ENCODE measurements at places on chromosomes 3 and 15. TPM values are rescaled to one million over a fixed set of nuclear protein-coding genes. Genes with fewer than 3 reads are reported as not detected.

The ST3GAL6 gene
- not detected for total RNA-seq

- H3K36me3 ChIP-seq: no peaks in the 10 kb centered on the region
- H3K27ac ChIP-seq: no peak overlapping the region
- no peaks in the 10 kb centered on the region for H3K27me3 ChIP-seq
Observed at GRCh38 chr3:5606884-5607472, 419.5 kb downstream of the EDEM1 start.

GRCh38 chr3:143648708-143649107 lies 199.6 kb downstream of the SLC9A9 start:
- no peaks in the 10 kb centered on the region for H3K36me3 ChIP-seq
- peaks cover 9% of the 10 kb centered on the region for H3K4me1 ChIP-seq
- no peak overlapping the region for H3K27ac ChIP-seq
- no peak overlapping the region for H3K4me3 ChIP-seq
- DNase-seq: no peak

- no peaks in the 10 kb centered on the region for H3K4me1 ChIP-seq
- no peak for DNase-seq
- H3K27ac ChIP-seq: no peak overlapping the region
Observed at GRCh38 chr3:89787485-89787884, 680.1 kb downstream of the EPHA3 start.

GRCh38 chr3:164608554-164609276 lies 469.6 kb downstream of the SI start:
- no peaks in the 10 kb centered on the region for H3K36me3 ChIP-seq
- H3K4me3 ChIP-seq: no peak overlapping the region
- H3K4me1 ChIP-seq: no peaks in the 10 kb centered on the region
- no peaks in the 10 kb centered on the region for H3K27me3 ChIP-seq

The COL6A6 gene
- not detected for total RNA-seq

DNA sequence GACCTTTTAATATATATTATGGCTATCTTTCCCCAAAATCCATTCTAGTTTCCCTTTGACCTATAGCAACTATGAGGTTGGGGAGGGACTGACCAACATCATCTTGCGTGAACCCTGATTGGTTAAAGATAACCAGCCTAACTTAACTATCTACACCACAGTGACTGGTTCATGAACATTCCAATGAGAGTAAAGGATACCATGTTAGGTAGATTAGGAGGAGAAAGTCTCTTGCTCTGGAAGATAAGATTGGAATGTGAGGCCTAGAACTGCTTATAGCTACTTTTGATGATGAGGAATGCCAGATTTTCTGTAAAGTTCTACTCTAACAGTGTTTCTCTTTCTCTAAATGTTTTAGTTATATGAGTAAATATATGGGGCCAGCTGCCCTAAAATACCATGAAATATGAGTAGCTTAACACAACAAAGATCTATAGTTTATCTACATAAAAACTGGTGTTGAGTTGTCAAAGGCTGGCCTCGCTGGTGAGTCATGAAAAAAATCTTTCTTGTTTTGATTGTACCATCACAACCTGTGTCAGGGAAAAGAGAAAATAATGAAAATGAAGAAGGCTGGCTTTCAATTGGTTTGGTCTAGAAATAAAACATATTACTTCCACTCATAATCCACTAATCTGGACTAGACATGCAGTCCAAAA lies 481.4 kb downstream of the NSUN3 start:
- DNase-seq: no peak
- no peaks in the 10 kb centered on the region for H3K36me3 ChIP-seq
- H3K27ac ChIP-seq: no peak overlapping the region
- H3K4me3 ChIP-seq: no peak overlapping the region
- H3K4me1 ChIP-seq: no peaks in the 10 kb centered on the region

The CDCP1 gene
- not detected for total RNA-seq

DNA sequence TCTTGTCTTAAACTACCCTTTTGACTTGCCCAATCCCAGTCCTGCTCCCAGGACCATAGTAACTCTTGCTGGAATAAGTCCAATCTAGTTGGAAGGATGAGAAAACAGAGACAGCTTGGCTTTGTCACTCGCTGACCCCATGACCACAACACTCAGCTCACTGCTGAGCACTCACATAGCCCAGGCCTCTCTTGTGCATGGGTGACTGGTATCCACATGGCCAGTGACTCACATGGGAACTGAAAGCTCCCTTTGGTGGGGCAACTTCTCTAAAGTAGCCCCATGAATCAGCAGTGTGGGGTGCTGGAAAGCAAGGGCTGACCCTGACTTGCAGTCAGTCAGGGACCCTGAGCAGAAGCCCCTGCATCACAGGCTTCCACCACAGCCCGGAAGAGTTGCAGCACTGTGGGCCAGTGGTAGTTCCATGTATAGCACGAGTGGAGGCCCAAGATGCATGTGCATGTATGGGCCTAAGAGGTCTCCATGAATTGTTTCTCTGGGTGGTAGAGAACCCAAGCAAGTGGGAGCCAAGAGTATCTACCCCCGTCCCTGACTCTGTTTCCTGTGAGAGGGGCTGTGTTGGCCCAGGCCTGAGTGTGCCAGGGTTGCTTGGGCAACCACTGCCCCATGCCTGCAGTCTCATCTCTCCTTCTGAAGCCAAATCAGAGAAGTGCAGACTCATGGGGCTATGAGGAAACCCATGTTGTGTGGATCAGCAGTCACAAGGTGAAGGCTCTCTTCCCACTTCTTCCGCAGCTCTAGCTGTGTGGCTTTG lies 62.1 kb upstream of the XCR1 start:
- no peak overlapping the region for H3K27ac ChIP-seq
- H3K4me3 ChIP-seq: no peak overlapping the region
- no peaks in the 10 kb centered on the region for H3K27me3 ChIP-seq
- peak; percentile 52 for DNase-seq

DNA sequence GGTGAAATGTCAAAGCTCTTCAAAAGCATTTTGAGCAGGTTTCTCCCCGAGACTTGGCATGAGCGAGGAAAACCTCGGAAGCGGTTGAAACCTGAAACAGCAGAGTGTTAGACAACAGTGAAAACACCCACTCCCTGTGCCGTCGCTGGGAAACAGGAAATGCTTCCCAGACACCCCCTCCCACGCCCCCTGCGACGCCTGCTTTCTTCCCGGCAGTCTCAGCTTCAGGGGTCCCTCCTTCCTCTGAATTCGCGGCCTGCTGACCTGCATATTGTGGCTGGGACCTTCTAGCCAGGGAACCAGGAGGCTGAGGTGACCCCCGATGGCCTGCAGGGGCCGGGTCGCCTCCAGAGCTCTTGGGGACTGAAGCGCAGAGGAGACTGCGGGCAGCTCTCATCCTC lies 250.6 kb upstream of the LYSMD4 start:
- H3K27ac ChIP-seq: no peak overlapping the region
- H3K27me3 ChIP-seq: peaks cover 25% of the 10 kb centered on the region
- no peak for DNase-seq
- H3K4me3 ChIP-seq: no peak overlapping the region
- H3K4me1 ChIP-seq: no peaks in the 10 kb centered on the region
- H3K36me3 ChIP-seq: no peaks in the 10 kb centered on the region

DNA sequence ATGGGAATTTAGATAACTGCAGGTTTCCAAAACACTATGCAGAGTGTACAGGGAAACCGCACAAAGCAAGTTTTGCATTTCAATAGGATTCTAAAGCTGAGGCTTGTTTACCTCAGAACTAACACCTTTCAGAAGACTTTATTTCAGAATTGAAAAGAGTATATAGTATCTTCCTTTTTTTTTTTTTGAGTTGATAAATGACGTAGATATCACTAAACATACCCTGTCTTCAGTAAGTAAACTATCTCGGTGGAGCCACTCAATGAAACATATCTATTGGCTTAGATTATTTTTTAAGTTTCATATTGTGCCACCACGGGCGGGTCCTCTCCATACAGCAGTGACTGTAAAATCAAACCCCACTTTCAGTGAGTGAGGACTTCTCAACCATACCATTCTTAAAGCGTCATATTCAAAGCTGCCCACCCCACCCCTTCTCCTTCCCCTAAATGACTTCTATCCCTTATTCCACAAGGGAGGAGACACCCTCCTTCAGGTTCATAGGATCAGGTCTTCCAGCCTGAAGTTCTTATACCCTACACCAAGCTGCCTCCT lies 2.0 kb upstream of the TBL1XR1 start:
- peak; percentile 28 for DNase-seq
- H3K36me3 ChIP-seq: no peaks in the 10 kb centered on the region
- peak overlapping the region; percentile 7 for H3K27ac ChIP-seq
- no peak overlapping the region for H3K4me3 ChIP-seq

The IL5RA gene
- 0.75 TPM for total RNA-seq

GRCh38 chr15:101477851-101478362 lies 11.6 kb downstream of the PCSK6 start:
- H3K27ac ChIP-seq: no peak overlapping the region
- no peak for DNase-seq
- no peaks in the 10 kb centered on the region for H3K4me1 ChIP-seq
- H3K36me3 ChIP-seq: no peaks in the 10 kb centered on the region
- no peaks in the 10 kb centered on the region for H3K27me3 ChIP-seq

GRCh38 chr3:31050296-31050695 lies 155.8 kb upstream of the GADL1 start:
- no peaks in the 10 kb centered on the region for H3K4me1 ChIP-seq
- H3K27ac ChIP-seq: no peak overlapping the region
- H3K27me3 ChIP-seq: no peaks in the 10 kb centered on the region
- no peak for DNase-seq

GRCh38 chr3:12042638-12043037 lies 38.5 kb downstream of the SYN2 start:
- H3K27me3 ChIP-seq: peaks cover 3% of the 10 kb centered on the region
- no peak for DNase-seq

The SIN3A gene
- 153 TPM for total RNA-seq

DNA sequence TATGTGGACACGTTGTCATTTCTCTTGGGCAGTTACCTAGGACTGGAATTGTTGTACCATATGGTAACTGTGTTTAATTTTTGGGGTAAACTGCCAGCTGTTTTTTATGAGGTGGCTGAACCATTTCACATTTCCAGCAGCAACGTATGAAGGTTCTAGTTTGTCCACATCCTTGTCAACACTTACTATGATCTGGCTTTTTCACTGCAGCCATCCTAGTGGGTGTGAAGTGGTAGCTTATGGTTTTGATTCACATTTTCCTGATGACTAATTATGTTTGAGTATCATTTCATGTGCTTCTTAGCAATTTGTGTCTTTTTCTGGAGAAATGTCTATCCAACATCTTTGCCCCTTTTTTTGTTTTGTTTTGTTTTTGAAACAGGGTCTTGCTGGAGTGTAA lies 96.2 kb downstream of the VGLL4 start:
- no peak overlapping the region for H3K4me3 ChIP-seq
- DNase-seq: no peak

The TM6SF1 gene
- total RNA-seq: 1.6 TPM

The SKOR1 gene
- total RNA-seq: 0.32 TPM

DNA sequence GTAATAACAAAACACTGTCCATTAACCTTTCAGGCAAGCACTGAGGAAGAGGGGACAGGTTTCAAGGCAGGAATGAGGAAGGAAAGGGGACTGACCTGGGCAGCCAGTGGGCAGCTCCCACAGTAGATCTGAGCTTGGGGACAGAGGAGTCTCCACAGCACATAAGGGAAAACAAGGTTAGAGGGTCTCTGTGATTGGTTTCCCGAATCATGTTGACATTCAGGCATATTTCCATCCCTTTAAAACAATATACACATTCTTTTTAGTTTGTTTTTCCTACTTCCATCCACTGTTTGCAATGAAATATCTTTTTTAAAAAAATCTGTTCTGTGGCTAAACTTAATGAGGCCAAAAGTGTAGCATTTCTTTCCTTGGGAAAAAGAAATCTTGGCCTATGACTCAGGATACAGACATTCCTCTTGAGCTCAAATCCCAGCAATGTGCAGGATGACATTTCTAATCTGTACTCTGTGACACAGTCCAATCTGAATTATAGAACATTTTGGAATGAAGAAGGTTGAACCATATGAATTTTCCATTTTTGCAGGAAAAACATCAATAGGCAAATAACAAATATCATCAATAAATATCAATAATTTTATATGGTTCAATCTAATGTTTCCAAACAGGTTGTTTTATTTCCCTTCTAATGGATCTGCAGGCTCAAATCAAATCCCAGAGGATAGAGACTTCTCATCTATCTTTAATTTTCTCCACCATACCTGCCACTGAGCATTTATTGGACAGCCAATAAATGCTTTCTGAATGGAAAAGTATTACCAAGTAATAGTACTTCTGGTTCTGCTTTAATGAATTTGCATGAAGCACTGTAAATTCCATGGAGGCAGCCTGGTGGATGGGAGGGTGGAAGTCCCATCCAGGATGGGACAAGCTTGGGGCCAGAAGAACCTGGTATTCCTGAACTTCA lies 54.1 kb downstream of the ITGB5 start:
- H3K27me3 ChIP-seq: peaks cover 32% of the 10 kb centered on the region
- DNase-seq: no peak
- H3K36me3 ChIP-seq: no peaks in the 10 kb centered on the region
- H3K27ac ChIP-seq: no peak overlapping the region
- H3K4me1 ChIP-seq: peaks cover 6% of the 10 kb centered on the region

DNA sequence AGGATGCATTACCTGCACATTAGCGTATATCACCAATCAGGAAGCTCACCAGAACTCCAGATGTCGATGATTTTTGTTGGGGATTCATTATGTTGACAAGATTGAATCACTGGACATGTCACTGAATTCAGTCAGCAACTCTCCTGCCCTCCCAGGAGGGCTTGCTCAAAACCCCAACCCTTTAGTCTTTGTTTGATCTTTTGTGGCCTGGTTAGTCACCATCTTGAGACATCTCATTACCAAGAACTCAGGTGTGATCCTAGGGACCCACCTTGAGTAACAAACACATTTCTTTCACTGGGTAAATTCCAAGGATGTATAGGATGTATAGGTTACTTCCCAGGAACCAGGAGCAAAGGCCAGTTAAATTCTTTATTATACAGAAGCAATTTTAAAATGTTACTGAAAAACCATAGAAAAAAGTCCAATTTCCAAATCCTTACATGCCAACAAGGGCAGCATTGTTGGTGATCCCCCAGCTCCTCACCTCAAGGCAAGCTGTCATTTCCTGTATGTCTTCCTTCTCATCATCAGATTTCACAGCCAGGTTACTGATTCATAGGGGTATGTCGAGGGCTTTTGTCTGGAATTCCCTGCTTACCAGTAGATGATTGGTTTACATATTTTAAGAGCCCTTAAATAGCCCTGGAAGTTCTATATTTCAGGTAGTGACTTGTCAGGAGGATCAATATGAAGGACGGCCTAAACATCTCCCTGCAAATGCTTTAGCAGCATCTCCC lies 11.7 kb downstream of the SNRPN start:
- no peak overlapping the region for H3K4me3 ChIP-seq
- H3K27ac ChIP-seq: no peak overlapping the region
- no peaks in the 10 kb centered on the region for H3K27me3 ChIP-seq
- no peak for DNase-seq
- H3K36me3 ChIP-seq: peaks cover 59% of the 10 kb centered on the region
- H3K4me1 ChIP-seq: no peaks in the 10 kb centered on the region

DNA sequence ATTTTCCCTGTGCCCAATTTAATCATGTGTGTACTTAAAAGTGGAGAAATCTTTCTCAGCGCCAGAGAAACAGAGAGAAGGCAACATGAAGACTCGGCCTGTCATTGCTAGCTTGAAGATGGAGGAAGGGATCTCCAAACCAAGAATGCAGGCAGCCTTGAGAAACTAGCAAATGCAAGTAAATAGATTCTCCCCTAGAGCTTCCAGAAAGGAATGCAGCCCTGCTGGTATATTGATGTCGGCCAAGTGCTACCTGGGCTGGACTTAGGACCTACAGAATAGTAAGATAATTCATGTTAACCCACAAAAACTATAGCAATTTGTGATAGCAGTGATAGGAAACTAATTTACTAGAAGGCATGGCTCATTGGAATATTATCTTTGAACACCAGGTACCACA lies 150.9 kb upstream of the ABI3BP start:
- H3K27me3 ChIP-seq: no peaks in the 10 kb centered on the region
- no peak overlapping the region for H3K27ac ChIP-seq
- H3K4me3 ChIP-seq: no peak overlapping the region
- H3K36me3 ChIP-seq: no peaks in the 10 kb centered on the region
- no peak for DNase-seq
- no peaks in the 10 kb centered on the region for H3K4me1 ChIP-seq
